ENCODE measurements at places on chromosomes 16 and 17.

GRCh38 chr16:31268891-31269290 lies 9.1 kb downstream of the ITGAM start:
- no peak for DNase-seq

DNA sequence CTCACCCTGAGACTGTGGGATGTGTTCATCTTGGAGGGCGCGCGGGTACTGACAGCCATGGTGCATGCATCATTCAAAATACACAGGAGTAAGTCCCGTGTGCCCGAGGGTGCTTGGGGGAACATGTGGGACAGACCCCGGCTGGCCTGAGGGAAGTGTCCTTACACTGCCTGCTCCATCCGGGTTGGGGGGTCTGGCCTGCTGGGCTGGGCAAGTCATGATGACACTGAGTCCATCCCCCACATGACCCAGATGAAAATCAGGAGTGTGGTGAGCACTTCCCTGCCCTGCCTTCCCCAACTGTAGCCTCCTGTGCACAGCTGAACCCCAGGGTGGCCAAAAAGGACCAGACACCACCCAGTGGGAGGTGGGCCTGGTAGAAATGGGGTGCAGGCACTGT lies 10.8 kb downstream of the TBC1D26 start:
- DNase-seq: no peak

GRCh38 chr17:16980061-16980460 lies 8.1 kb upstream of the TNFRSF13B start:
- no peak for DNase-seq

GRCh38 chr16:66300037-66300436 lies 66.5 kb upstream of the CDH5 start:
- no peak for DNase-seq

GRCh38 chr17:14451729-14452191 lies 150.9 kb downstream of the HS3ST3B1 start:
- no peak for DNase-seq

DNA sequence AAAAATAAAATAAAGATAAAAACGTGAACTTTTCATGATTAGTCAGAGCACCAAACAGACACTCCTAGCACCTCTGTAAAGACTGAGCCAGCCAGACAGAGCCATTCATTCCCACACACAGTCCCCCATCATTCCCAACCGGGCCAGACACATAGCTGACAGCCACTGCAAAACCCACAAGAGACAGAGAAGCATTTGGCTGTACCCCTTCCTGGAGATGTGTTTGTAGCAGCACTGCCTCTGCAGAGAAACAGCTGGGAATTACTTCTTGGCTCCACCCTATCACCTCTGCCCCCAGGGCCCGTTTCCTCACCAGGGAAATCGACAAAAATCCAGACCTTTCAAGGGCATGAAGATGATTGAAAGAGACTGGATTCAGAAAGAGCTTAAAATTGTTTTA lies 46.4 kb downstream of the MYH11 start:
- DNase-seq: no peak

DNA sequence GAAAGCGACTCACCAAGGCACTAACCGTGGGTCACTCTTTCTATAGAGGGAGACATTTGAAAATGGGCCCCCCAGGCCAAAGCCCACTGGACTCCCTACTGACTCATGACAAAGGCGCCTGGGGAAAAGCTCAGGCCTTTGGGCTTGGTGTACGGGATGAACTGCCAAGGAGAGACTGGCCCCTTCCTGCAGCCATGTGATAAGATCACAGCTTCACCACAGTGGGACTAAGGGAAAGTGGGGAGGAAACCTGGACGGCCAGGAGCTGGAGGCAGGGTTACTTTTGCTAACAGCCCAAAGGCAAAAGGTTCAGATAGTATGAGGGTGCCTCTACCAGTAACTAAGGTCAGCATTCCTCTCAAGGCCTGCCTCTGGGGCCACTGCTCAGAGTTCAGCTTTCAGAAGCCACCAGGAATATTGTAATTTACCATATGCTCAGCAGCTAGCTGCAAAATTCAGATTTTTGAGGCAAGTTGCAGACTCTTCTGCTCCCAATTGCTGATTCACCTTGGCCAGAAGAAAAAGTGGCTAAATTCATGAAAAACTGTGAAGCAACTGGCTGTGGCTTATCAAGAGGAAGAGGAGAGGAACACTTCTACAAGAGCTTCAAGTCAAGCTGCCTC lies 37.1 kb upstream of the SLC25A19 start:
- no peak for DNase-seq

DNA sequence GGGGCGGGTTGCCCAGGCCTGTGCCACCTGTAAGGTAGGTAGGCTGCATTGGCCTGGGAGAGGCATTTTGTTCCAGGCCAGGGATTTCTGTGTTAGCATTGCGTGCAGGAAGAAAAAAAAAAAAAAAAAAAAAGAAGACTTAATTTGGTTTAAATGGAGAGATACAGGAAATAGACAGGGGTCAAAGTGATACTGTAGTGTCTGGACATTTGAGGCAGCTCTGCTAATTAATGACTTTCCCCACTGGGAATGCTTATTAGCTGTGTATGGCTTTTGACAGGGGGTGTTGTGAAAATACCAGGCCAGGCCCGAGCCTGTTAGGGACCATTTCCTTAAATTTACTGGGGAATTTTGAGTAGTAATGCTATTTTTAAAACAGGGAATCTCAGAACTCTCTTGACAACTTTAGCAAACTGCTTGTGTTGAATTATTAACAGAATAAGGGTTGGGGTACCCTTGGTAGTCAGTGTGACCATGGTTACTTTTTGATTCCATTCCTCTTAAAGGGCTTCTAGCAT lies 1.0 kb downstream of the MAP2K4 start:
- DNase-seq: no peak

GRCh38 chr16:79869304-79870015 lies 268.9 kb upstream of the MAF start:
- DNase-seq: no peak

DNA sequence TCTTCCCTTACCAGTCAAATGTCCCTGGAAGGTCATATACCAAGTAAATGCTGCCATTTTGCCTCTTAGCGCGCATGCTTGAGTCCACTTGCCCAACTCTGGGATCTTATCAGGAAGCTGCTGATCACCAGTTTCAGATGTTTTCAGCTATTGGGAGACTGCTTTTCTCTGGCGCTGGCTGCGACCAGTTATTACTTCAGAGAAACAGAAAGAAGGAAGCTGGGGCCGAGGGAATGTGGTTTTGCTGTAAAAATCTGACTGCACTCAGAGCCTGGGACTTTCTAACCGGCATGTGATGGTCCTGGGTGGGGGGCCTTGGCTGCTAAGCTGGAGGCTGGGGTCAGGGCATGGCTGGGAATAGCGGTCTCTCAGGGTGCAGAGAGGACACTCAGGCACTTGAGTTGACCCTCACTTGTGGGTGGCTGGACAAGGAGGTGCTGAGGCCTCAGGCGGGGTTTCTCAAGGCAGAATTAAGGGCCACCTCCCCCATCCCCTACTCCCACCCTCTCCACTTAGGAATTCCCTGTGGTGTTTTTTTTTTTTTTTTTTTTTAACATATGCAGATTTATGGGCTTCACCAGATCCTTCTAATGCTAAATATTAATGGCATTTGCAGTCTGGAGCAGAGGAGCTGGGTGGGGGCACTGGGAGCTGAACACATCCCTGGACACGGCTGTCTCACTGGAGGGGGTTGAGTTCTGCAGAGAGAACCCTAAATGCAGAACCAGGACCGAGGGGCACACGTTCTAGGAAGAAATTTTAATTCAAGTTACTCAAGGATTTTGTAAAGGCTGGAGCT lies 145.8 kb downstream of the CYLD start:
- no peak for DNase-seq

DNA sequence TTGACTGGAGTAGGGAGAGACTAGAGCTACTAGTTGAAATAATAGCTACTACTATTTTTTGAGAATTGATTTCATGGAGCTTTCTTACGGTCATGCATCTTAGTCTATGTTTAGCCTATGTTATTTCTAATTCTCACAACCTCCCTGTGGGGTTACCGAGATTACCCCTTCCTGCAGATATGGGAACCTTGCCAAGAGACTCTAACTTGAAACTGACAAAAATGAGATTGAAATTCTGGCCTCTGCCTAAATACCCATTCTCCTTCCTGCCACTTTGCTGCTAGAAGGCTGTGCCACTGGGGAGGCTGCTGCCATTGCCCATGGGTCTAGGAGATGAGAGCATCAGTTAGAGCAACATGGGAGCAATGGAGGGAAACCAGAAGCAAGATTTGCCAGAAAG lies 410.3 kb downstream of the CDH13 start:
- DNase-seq: no peak

DNA sequence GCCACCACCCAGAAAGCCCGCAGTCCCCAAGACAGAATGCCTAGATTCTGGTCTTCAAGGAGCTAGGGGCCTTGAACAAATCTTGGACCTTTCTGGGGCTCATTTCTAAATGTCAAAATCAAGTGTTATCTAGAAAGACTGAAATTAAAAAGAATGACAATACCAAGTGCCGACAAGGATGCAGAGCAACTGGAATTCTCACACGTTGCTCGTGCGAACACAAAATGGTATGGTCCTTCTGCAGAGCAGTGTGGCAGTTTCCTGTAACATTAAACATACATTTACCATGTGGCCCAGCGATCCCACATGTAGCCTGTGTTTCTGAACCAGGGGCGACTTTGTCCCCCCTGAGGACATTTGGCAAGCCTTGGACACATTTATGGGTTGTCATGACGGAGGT lies 137.9 kb downstream of the GAS7 start:
- no peak for DNase-seq

DNA sequence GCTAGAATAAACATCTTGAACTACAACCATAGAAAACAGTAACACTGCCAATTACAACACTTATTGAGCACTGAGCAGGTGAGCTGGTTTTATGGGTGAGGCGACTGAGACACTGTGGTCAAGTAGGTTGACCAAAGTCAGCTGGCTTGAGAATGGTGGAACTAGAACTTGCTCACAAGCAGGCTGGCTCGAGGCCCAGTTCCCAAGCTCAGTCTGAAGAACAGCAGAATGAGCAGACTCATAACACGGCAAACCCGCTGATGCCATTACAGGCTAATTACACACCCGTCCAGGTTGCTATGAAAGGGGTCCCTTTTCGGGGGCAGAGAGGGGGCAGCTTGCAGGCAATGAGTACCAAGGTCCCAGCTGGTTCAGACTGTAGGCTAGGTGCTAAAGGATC lies 6.5 kb downstream of the ZZEF1 start:
- no peak for DNase-seq

- no peak for DNase-seq
Observed at GRCh38 chr17:46063241-46063640, 64.2 kb downstream of the STH start.

- no peak for DNase-seq
Observed at GRCh38 chr17:55588446-55589242, 77.4 kb upstream of the SMIM36 start.

DNA sequence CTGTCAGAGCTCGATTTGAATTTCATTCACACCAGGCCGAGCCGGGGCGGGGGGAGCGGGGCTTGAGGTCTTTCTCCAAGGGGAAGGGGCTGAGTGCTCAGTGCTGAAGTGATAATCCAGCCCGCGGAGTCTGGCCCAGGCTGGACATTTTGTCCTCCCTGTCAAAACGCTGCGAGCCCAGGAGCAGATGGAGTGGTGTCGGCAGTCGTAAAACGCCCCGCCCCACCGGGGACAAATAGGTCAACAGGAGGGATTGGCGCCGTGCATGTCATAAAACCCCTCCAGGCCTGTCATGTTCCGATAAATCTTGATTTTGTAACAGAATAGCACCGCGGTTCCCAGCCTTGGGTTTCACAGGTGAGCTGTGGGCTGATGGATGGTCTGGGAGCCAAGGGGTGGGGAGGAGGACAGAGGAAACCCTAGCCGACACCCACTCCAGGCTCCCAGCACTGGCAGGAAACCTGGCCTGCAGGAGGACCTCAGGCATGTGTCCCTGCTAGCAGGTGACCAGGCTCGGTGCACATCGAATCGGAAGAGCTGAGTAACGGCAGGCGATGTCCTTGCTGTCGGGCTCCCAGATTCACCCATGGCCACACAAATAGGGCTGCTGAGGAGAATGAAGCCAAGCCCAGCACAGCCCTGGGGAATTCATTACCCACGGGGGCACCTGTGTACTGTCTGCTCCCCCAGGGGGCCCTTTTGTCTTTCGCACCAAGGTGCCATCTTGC lies 341.4 kb downstream of the FOXL1 start:
- DNase-seq: no peak

- DNase-seq: no peak
Observed at GRCh38 chr17:20774472-20775135, 195.1 kb downstream of the CDRT15L2 start.

DNA sequence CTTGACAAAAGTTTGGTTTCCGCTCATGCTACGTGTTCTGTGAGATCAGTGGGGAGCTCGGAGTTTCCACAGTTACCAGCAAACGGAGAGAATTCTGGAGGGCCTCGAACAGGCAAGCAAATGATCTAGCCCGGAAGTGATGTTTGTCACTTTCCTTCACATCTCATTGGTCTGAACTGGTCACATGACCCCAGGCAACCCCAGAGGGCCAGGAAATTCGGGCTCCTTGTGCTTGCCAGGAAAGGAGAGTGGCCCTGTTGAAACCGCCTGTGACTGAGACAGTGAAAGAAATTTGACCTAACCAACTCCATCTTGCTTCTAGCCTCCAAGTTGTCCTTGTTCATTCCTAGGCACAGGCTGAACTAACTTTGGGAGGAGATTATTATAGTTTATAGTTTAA lies 23.0 kb downstream of the SPPL2C start:
- no peak for DNase-seq

GRCh38 chr16:85888405-85889331 lies 10.3 kb upstream of the IRF8 start:
- no peak for DNase-seq

GRCh38 chr17:34762078-34762477 lies 182.7 kb downstream of the TMEM132E start:
- no peak for DNase-seq

DNA sequence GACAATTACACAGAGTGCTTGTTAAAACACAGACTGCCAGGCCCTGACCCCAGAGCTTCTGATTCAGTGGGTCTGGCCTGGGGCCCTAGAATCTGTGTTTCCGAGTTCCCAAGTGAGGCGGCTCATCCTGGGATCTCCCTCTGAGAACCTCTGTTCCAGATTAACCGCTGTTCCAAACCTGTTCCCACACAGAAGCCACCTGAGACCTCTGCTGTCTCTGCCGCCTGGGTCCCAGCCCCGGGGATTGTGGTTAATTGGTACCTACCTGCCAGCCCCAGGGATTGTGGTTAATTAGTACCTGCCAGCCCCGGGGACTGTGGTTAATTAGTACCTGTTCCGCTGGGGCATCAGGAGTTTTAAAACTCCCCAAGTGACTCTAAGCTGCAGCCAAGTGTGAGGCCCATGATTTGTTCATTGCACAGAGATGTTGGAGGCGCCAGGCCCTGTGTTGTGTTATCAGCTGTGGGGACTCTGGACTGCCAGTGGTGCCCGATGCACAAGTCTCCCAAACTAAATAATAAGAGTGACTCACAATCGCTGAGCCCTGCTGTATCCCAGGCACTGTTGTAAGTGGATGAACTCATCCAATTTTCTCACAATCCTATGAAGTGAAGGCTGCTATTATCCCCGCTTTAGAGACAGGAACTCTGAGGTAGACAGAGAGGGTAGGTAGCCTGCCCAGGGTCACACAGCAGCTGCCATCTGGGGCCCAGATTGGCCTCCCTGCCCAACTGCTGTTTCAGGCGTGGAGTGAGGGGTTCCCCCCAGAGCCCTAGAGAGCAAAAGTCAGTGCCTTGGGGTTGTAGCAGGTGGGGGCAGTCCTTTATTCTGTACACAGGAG lies 219.7 kb downstream of the IRF8 start:
- no peak for DNase-seq

- DNase-seq: no peak
Observed at GRCh38 chr16:1196494-1196893, 28.6 kb downstream of the TPSG1 start.
